Hematopoietic multipotent progenitor cell treated with erythropoietin and hydrocortisone succinate and interleukin-3 and kit ligand, for 6 days (in vitro differentiated cells): ENCODE measurements at places on chromosomes 4 and X.

- DNase-seq, result no peak
These were observed 33.0 kb upstream of the ARHGAP6 start for GRCh38 chrX:11698702-11699101.

- peak; percentile 51 for DNase-seq
These were observed 7.5 kb upstream of the BCOR start for GRCh38 chrX:40104985-40105834.

DNA sequence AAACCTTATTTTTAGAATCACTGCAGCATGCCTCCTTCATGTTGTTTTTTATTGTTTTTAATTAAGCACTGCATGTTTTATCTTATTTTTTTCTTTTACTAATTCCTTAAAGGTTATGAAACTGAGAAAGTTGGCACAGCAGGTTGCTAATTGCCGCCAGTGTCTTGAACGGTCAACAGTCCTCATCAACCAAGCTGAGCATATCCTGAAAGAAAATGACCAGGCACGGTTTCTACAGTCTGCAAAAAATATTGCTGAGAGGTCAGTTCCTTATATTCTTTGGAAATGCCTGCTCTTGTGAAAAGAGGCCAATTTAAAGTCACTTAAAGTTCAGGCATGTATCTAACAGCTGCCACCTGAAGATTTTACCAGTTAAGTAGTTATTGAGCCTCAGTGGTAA lies 76.8 kb downstream of the TEX13B start:
- DNase-seq, result no peak

GRCh38 chr4:70559211-70559830 lies 32.7 kb upstream of the AMBN start:
- peak; percentile 81 for DNase-seq

GRCh38 chr4:54541426-54542118 lies 116.2 kb upstream of the KIT start:
- peak; percentile 47 for DNase-seq

DNA sequence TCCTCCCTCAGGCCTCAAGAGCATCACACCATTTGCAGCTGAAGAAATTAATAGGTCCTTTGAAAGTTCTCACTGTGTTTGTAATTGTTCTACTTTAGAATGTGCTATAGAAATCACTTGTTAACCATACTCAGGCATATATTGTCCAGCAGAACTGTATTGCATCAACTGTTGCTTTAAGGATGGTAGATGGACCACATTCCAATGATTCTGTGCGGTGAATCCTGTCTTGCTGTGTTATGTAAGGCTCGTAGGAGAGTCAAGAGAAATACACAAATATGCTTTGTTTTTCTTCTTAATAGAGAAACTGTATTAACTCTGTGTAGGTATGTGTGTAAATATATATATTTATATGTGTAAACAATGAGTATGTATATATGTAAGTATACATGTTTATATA lies 6.3 kb upstream of the ADGRA3 start:
- DNase-seq, result no peak
